ENCODE measurements at places on chromosomes 16 and 17.
A peak's percentile ranks its signal among the peaks of the same experiment; 100 is the strongest.

- no peak for DNase-seq
Measured at GRCh38 chr17:45334701-45335677, 18.2 kb upstream of the MAP3K14 start.

- DNase-seq, result peak; percentile 55
Measured at GRCh38 chr17:67377488-67378453, 690 bp downstream of the PITPNC1 start.

GRCh38 chr16:768428-768827 lies 7.9 kb downstream of the MSLN start:
- no peak for DNase-seq

DNA sequence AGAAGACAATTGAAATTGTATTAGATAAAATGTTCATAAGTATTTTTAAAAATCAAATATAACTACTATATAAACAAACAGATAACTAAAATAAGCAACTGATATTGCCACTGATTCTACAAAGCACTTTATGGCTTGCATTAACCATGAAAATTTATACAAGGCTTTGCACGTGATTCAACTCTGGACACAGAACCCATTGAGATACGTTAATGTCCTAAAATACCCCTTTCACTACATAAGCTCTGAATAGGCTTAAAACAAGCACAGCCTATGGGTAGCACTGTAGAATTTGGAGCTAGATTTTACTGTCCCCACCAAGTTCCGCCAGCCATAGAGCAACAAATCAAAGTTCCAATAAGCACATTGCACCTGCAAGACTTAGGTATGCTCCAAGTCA lies 4.5 kb downstream of the ZNF652 start:
- no peak for DNase-seq

DNA sequence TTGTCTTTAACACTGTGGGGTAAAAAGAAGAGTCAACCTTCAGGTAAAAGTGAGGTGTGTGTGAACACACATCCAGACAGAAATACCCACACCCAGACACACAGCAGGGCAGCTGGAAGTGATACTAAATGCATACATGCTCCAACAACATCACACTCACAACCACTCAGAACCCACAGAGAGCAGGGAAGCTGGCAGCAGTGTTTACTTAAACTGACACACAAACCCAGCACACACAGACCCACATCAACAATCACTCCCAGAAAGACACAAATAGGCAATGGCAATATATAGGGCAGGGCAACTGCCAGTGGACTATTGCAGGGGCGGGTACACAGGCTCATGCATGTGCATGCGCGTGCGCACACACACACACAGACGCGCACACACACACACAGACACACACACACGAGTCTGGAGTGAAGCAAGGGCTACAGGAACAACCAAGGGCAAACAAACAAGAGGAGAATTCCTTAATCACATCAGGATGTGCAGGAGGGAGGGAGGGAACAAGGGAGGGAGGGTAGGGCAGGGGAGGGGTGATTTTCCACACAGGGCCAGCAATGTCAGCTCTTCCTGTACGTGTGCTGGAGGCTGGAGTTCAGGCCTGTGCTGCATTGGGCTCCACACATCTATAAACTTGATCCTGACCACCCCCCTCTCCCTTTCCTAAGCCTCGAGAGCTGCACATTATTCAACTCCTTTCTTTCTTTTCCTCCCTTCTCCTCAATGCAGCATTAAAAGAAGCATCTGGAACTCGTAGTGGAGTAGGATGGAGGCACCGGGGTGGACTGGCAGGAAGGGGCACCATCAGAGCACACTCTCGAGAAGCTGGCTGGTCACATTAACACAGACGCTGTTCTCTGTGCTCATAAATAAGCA lies 30.1 kb downstream of the HIC1 start:
- DNase-seq, result no peak

GRCh38 chr17:8870406-8871040 lies 3.0 kb upstream of the PIK3R6 start:
- no peak for DNase-seq

DNA sequence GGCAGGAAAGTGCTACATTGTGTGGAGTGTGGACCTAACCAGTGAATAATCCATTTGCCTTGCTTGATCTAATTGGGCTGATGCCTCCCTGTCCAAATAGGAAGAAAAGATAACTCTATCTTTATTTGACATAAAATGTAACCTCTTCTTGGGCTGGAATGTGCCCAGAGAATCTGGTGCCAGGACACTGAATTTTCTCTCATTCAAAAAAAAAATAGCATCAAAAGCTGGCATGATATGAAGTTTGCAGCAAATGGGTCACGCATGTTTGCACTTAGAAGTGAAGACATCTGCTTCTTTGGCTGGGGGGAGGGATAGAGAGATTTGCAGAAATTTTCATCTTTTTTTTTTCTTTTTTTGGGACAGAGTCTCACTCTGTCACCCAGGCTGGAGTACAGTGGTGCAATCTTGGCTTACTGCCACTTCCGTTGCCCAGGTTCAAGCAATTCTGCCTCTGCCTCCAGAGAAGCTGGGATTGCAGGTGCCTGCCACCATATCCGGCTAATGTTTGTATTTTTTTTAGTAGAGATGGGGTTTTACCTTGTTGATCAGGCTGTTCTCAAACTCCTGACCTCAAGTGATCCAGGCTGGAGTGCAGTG lies 478.2 kb upstream of the EEF2KMT start:
- DNase-seq, result no peak

DNA sequence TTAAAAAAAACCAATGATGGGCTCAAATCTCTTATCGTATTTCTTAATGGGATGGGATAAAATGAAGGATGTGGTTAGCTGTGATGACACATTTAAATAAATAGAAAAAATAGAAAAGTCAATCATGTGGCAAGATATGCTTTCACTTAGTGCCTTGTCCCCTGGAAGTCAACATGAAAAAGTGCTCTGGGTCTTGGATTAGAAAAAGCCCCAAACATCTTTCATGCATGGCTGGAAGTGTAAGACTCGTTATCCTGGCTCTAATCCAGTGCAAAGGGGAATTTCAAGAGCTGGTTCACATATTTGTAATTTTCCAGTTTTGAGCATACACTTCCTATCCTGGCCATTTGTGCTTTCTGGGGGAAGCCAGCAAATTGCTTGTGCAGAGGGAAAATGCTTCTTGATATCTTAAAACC lies 160.9 kb downstream of the MAP2K6 start:
- DNase-seq, result no peak

DNA sequence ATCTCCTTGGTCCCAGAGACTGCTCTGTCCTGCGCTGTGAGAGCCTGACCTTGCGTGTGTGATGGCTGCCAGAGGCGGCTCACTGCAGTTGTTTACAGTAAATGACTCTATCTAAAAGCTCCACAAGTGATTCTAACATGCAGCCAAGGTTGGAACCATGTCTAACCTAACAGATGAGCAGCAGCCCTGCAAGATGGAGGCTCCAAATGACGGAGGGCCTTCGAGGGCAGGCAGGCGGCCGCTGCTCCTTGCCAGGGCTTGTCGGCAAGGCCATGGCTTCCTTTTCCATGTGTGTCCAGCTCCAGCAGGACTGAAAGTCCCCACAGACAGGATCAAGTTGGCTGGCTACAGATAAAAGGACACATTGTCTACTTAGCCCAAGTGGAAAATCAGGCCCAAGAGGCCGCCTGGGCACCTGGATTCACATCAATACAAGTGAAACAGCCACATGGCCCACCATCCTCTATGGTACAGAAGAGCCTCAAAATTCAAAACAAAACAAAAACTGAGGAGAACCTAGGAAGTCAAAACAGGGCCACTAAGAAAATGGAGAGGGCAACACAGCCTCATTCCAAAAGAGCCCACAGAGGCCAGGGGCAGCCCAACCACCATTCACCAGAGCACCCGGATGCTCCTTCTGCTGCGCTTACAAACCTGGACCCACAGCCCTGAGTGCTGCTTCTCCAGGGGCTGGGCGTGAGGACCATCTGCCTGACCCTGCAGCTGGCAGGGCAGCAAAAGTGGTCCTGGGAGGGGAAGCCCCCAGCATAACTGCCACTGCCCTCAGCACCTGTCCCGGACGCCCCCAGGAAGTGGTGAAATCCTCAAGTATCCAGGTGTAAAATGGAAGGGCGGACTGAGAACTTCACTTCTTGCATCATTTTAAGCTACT lies 65.0 kb downstream of the AMFR start:
- no peak for DNase-seq

DNA sequence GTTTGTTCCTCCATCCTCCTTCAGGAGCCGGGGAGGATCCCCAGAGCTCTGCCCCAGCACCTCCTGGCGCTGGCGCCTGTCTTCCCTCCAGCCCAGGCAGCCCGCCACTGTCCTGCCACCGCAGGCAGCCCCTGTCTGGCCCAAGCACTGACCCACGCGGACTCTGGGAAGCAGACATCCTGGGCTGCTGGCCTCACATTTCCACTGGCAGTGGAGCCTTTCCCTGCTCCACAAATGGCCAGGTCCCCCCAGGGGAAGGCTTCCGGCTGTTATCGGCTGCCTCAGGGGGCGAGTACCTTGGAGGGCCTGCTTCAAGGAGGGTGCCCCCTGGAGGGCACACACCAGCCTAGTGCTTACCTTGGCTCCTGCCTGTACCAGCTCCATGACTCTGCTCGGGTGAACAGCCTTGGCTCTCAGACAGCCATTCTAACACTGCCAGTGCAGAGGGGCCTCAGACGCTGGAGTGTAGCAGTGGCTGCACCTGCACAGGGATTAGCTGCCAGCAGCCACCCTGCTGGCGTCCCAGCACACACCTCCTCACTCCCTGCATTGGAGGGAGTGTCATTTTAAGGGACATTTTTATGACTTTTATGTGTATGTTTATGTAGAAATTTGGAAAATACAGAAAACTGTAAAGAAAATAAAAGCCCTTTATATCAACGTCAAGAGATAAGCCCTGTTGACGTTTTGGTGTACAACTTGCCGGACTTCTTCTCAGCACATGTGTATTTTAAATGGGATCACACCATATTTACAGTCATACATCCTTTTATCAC lies 21.0 kb downstream of the ACE start:
- no peak for DNase-seq

GRCh38 chr16:85202051-85202601 lies 89.9 kb upstream of the CIBAR2 start:
- no peak for DNase-seq

- no peak for DNase-seq
Measured at GRCh38 chr16:64778777-64779176, 343.1 kb downstream of the CDH11 start.

Data from CD4-positive, alpha-beta T cell treated with Interleukin-21 for 1 hour (primary cell).